Stimulated activated CD4-positive, alpha-beta T cell treated with anti-CD3 and anti-CD28 coated beads, TNF-alpha, amount 100 ng/mL, for 24 hours (primary cell): ENCODE measurements at places on chromosomes 4 and X.

GRCh38 chr4:8159537-8160232, 1.1 kb upstream of the ABLIM2 start:
- DNase-seq: no peak

GRCh38 chr4:2702361-2702760, 53.8 kb downstream of the TNIP2 start:
- DNase-seq: no peak

DNA sequence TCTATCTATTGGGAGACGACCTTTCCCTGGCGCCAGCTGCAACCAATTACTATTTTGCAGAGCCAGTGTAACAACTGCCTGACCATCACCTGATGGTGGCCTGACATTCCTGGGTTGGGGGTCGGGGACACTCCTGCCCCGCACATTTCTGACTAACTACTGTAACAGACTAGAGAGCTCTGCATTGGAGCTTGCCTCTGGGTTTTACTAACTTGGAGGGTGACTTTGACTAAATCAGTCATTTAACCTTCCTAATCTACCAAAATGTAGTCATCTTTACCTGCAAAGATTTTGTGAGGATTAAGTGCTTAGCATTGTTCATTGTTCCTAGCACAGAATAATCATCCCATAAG, 37.5 kb upstream of the ABCG2 start:
- DNase-seq: no peak

GRCh38 chr4:169428376-169428775, 157.6 kb upstream of the SH3RF1 start:
- DNase-seq: no peak

DNA sequence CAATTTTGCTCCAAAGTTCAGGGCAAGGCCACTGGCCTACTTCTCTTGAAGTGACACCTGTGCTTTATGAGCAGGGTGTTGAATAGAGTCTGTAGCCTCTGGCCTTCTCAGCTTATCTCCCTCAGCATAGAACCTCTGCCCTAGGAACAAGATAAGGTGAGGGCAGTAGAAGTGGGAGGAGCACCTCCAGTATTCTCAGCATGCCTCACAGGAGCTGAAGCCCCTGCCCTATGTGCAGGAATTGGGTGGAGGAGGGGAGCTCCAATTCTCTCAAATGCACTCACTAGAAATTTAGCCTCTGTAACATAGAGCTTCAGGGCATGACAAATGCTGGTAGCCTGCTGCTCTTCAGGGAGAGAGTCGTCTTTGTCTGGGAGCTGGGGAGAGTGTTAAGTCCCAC, 479.3 kb downstream of the IL1RAPL1 start:
- DNase-seq: no peak

- DNase-seq: no peak
Observed at GRCh38 chr4:156888762-156889161, 82.8 kb downstream of the PDGFC start.

DNA sequence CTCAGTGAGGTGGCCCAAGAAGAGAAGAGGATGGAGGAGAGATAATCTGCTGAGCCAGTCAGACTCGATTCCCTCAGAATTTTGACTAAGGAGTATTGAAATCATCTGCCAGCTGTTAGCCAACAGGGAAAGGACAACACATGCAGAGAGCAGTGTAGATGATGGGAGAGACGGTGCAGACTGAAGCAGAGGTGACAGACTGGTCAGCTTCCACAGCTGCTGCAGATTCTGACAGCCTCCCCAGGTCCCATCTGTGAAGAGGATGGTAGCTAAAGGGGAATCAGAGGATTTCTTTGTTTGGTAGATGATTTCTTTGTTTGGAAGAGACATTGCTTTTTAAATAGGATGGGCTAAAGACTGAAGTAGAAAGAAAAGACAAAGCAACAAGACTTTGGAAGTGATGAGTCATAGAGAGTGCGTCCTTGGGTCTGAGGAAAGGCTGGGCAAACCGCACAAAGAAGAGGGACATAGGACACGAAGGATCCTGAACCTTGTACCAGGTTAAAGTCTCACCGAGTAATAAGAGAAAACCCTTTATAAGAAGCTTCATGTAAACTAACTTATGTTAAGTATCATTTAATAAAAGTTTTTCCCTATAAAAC, 27.6 kb downstream of the INTU start:
- DNase-seq: no peak

- DNase-seq: no peak
Observed at GRCh38 chr4:33724685-33725084, 2519.6 kb downstream of the ARAP2 start.

DNA sequence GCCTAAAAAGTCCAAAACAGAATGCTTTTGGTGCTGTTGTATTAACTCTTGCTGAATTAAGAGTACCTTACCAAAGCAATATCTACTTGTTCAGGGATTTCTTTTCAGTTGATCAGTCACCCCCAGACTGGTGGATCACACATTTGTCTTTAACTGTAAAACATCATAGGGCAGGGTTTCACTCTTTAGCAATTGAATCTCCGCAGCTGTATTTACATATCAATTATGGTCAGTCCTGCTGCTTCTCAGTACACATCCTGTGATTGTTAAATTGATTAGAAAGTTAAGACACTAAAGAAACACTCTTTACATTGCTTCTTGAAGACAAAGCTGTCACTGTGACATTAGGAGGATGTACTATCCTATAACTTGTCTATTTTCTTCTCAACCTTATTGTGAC, 277.1 kb upstream of the ADGRL3 start:
- no peak for DNase-seq

DNA sequence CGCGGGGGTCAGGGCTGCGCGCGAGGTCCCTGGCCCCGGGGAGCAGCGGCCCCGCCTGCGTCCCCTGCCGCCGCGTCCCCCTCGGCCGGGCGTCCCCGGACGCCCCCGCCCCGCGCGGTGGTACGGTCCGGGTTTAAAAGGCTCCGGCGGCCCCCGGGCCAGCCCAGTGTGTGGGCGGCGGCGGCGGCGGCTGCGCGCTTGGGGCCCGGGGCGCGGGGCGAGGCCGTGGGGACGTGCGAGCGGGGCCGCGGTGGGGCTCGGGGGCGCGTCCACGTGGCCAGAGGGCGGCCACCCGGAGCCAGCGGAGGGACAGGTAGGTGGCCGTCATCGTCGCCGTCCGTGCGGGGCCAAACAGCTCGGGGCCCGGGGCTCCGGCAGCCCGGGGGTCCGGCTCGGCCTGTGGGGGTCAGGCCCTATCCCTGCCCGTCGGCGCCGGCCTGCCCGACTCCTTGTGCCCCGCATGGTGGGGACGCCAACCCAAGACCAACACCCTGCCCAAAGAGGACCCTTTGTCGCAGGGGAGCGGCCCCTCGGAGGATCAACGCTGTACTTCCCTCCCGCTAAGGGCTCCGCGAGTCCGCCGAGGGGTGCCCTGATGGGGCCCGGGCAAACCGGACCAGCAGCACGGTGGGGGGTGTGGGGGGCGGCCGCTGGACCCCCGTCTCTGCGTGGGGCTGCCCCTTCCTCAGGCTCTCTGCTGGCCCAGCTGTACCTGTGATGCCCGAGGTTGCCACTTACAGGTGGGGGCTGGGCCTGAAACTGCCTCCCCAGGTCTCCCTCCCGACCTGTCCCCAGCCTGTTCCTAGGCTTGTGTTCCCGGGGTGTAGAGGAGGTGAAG, at the start of gene PLXNA3:
Gene PLXNA3, plus strand, starts transcription at position 166 of the 838 bp plus-strand sequence. CDS start 1,903 bp downstream, outside the sequence.
- DNase-seq: peak; percentile 33

DNA sequence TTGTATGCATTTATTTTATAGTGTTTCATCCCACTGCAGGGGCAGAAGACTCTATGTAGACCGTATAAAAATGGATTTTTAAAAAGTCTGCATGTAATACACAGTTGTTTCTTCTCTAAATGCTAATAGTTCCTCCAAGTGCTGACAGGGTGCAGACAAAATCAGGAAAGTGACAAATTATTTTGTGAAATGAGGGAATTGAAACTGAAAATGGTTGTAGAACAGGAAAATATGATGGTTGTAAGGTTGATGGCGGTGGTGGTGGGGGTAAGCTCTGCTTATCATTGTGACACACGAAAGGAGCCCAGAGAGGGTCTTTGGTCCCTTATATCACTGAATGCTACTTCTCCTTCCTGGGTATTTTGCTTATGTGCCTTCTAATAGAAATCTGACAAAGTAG, 4.3 kb downstream of the IL15 start:
- no peak for DNase-seq
